Activated CD4-positive, alpha-beta T cell treated with anti-CD3 and anti-CD28 coated beads, Interleukin-10, Interleukin-2, amounts not matched to agents 100 ng/mL and 50 ng/mL, durations not matched to agents 16 hours and 8 hours (primary cell): ENCODE measurements at places on chromosomes 16 and 17.

- DNase-seq = no peak
These were observed 30.9 kb downstream of the CLTC start for GRCh38 chr17:59650642-59651041.

GRCh38 chr17:17682293-17682736 lies 1.1 kb downstream of the RAI1 start:
- DNase-seq = peak; percentile 58

- no peak for DNase-seq
These were observed 18.0 kb downstream of the CD7 start for GRCh38 chr17:82299452-82299851.

DNA sequence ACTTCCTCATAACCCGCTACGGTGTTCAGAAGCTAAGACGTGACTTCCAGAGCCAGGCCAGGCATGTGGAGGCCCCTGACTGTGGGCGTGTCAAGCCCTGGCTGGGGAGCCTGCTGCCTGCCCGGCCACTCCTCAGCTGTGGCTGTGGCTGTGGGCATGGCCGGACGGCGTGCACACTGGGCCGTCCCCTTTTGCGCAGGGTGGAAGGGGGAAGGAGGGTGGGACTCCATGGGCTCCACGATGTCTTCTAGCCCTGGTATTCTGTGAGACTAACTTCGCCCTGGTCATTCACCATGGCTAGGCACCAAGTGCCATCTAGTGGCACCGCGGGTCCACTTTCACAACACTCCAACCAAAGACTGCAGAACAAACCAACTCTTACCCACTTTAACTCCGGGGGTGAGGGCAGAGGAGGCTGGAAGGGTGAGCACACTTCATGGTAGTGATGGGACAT lies 67.9 kb downstream of the N4BP1 start:
- DNase-seq = peak; percentile 45

DNA sequence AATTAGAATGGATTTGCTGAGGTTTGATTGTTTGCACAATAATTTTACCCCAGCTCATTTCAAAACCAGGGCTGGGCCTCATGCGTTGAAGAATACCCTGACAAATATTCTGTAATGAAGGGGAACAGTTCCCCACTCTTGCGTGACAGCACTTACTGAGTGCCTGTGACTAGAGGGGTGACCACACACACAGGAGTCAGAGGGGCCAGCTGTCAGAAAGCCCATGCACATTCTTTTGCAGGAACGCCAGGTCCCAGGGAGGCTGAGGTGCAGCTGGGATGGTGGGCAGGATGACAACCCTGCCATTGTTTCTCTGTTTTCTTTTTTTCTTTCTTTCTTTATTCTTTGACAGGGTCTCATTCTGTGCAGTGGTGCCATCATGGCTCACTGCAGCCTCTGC lies 44.6 kb downstream of the SMPD3 start:
- DNase-seq = no peak

- peak; percentile 84 for DNase-seq
These were observed 39.3 kb downstream of the CYB561 start for GRCh38 chr17:63406689-63407330.
